ENCODE measurements at places on chromosomes 6 and 20. TPM values are rescaled to one million over a fixed set of nuclear protein-coding genes. Genes with fewer than 3 reads are reported as not detected.
A peak's percentile ranks its signal among the peaks of the same experiment; 100 is the strongest.

- no peak for DNase-seq
These were observed 14.7 kb upstream of the ALDH8A1 start for GRCh38 chr6:134964451-134965203.

DNA sequence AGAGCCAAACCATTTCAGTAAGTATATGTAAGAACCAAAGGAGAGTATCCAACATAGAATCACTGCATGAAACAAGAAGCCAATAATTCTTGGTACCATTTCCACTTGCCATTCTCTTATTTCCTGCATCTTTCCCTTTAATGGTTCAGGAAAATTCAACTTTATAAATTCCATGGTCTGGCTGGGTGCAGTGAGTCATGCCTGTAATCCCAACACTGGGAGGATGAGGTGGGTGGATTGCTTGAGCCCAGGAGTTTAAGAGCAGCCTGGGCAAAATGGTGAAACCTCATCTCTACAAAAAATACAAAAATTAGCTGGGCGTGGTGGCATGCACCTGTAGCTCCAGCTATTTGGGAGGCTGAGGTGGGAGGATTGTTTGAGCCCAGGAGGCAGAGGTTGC, 21.2 kb downstream of the NHLRC1 start:
- no peak for DNase-seq

DNA sequence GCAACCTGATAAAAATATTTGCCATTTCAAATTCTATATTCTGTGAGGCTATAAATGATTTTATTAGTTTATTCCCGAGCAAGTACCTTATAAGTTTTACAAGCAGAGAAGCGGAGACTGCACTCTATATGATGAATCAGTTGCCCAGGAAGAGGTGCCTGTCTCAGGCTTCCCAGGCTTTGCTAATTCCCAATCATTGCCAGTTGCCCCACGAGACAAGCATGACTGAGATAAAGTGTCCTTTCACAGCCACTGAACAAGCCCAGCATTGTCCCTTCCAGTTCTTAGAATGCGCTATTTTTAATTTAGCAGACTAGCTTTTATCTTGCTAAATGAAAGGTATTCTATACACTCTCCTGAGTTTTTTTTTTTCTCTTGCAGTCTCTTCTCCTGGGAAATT, 260.7 kb downstream of the ALDH8A1 start:
- DNase-seq = peak; percentile 81

DNA sequence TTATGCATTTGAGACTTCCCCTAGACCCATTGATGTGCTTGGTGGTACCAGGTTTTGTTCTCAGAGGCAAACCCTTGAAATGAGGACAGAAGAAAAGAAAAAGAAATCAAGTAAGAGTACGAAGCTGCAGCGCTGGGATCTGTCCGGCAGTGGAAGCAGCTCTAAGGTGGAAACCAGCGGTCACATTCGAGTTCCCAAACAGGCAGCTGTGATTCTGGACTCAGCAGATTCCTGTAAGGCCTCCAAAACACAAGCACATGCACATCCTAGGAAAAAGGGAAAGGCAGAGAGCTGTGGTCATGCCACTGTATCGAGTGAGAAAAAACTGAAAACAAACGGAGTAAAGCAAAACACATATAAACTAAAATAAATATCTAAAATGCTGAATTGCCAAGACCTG, 4.5 kb downstream of the FAM217B start:
- DNase-seq = no peak

- no peak for DNase-seq
These were observed 51.5 kb upstream of the TRAF3IP2 start for GRCh38 chr6:111657146-111657545.

- no peak for DNase-seq
These were observed 88.8 kb downstream of the PCSK2 start for GRCh38 chr20:17315407-17316231.

DNA sequence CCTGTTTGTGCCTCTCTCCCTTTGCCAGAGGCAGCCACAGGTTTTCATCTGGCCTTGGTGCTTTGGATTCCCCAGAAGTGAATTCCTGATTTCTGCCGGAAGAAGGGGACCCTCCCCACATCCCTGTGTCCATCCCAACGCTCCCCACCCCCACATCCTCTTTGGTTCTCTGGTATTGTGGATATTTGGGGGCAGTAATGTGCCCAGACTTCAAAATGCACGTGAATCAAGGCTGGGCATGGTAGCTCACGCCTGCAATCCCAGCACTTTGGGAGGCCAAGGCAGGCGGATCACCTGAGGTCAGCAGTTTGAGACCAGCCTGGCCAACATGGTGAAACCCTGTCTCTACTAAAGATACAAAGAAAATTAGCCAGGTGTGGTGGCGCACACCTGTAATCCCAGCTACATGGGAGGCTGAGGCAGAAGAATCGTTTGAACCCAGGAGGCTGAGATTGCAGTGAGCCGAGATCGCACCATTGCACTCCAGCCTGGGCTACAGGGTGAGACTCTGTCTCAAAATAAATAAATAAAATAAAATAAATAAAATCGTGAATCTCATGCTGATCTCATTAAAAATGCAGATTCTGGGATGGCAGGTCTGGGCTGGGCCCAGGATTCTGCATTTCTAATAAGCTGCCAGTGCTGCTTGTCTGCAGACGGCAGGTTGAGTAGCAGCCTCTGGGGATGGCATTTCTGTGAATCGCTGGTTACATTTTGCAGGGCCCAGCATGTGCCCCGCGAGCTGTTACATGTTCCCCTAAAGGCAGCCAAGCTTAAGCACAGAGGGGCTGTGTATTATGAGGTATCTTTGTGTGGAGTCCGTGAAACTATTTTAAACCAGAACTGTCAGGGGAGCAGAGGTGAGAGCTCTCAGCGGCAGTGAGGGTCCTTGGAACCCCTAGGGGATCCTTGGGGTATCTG, 49.0 kb downstream of the SYNJ2 start:
- no peak for DNase-seq

- no peak for DNase-seq
These were observed 35.4 kb downstream of the FYN start for GRCh38 chr6:111837641-111838500.

- DNase-seq = no peak
These were observed 840.0 kb downstream of the C6orf118 start for GRCh38 chr6:164469276-164469949.

DNA sequence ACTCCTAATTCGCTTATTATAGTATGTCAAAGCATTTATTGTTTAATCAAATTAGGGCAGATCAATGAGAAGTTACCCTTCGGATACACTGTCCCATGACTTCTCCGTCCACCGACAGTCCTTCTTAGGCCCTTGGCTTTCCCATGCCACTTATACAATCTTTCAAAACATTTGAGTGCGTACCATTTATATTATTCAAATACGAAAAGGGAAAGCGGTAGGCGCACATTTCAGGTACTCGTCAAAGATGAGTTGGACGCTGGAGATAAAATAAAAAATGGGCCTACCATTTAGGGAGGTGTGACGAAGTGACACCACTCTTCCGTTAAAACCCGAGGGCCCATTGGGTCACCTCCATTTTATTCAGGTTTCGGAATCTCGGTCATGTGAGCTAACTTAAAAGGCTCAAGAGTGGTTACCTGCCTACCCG, 542 bp upstream of the AFG1L start:
- no peak for DNase-seq

DNA sequence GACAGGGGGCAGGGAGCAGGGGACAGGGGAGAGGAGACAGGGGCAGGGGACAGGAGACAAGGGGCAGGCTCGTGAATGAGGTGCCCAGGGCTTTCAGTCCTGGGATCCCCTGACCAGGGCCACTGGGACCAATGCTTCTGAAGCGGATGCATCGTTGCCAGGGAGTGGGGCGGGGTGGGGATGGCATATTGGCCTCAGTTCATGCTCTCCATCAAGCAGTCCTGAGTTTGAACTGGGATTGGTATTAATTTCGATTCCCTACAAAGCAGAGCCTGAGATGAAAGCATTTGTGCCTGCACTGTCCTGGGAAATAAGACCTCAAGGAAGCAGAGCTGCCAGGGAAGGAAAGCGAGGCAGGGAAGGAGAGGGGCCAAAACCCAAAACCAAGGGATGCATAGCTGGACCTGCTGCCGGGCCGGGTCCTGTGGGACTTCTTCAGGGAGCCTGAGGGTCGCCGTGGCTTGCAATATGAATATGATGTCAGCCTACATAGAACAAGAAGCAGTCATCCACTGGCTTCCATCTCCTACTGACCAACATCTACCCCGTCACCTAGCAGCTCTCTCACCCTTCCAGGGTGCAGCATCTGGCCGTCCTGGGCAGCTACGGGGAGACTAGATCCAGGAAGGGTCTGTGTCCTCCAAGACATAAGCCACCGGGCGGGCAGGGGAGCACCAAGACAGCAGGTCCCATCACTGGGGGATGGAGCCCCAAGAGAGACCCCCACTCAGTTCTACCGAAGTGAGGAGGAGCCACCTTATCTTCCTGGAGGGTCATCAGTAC, 233.3 kb downstream of the SYNDIG1 start:
- no peak for DNase-seq

DNA sequence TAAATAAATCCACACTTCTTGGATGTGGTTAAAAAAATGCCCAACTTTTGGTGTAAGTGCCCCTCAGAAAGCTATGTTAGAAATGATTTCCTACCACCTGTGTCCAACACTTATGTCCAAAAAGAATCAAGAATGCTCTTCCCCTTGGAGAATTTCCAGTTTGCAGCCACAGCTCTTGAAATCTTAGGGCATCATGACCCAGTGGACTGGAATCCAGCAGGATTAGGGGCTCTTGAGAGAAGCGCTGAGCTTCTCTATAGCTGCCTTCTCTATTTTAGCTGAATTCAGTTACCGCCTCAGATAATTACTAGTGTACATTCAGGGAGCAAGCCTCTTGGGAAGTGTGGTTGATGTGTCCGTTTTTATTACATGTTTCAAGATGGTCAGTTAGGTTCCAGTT, 2.5 kb downstream of the PHACTR1 start:
- DNase-seq = no peak

DNA sequence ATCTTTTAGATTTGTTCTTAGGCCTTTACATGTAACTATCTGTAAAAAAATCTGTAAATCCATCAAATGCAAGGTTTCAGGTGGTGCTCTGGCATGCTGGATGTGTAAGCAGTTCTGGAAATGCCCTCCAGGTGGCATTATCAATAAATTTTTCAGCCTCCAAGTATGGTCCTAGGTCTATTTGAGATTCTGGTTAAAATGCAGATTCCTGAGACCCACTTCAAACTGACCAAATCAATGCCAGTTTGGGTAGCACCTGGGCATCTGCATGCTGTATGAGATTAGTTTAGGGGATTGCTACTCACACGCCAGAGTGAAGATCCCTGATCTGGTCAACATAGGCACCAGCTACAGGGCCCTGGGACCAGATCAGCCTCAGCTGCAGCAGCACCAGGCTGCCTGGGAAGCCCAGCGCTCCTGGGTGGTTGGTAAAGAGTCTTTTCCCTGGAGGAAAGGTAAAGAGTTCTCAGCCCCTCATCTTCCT, 507.3 kb upstream of the CITED2 start:
- DNase-seq = no peak

- DNase-seq = no peak
These were observed 90.0 kb upstream of the INSM1 start for GRCh38 chr20:20277894-20278335.

GRCh38 chr6:148779142-148779562, 32.3 kb downstream of the UST start:
- DNase-seq = no peak

DNA sequence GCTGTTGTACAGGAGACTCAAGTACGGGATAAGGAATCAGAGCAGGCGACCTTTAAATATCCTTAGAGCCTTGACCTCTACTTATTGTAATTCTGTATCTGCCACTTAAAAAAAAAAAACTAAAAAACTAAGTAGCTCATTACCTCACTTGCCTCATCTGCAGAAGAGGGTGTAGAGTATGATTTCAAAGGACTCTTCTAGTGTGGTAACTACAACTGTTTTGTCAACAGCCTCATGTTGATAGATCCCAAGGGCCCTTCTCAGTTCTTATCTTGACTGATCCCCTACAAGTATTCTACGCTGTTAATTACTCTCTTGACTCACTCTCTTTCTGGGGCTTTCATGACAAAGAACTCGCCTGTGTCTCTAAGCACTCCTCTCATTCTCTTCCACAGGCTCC, 16.7 kb upstream of the PDYN start:
- DNase-seq = no peak

DNA sequence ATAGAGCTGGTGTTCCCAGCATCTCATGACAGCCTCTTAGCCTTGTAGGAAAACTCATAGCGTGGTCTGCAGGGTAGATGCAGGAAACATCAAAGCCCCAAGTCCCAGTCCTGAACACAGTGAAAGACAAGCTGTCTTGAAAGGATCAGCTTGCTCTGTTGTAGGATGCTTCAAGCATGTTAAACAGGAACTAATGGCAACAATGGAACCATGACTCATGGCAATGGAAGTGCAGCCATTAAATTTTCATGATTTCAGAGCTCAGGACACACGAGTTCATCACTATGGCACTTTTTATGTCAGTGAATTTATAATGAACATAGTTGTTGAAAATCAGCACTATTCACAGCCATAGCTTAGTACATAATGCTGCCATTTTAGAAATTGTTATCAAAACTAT, 367.7 kb downstream of the KIF16B start:
- no peak for DNase-seq

- DNase-seq = no peak
These were observed 25.3 kb upstream of the HECA start for GRCh38 chr6:139109558-139109957.

DNA sequence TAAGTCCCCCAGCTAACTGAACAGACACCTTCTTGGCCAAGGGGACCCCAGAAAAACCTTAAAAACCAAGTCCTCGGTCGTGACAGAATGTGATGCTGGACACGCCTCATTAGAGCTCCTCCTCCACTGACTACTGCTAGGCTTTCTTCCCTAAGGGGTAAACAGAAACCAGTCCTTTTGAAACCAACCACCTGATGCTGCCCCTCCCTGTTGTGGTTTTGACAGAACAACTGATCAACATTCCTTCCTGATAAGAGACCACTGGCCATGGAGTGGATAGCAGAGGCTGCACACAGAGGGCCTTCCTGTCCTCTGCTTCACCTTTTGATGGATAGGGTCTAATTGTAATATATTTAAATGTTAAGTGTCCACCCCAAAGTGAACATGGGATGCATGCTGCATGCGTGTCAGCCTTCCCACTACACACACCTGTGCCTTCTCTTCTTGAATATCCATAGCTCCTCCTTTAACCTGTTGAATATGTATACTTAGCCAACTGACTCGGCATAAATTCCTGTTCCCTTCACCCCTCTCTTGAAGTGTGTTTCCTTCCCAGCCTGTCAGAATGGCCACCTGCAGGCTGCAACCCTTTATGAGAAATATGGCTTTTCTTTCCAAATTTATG, 27.9 kb upstream of the SLC2A12 start:
- no peak for DNase-seq

DNA sequence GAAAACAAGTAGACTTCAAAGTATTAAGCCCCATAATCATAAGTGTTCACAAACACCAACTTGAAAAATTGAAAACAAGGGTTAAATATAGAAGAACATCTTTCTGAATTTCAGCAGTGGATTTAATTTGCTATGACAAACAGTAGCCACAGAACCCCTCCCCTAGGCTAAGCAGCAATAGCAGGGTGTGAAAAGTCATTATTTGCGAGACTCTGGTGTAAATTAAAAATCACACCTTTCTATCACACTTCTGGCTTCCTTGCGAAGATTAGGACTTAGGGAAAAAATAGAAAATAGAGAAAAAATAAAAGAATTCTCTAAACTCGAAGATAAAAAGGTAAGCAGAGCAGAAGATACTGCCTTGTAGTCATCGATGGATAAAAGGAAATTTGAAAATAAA, 6.1 kb downstream of the SAMD3 start:
- no peak for DNase-seq

The SLC22A16 gene
- total RNA-seq = not detected

The CGAS gene
- total RNA-seq = 0.99 TPM

The BRPF3 gene
- 60.9 TPM for total RNA-seq

The CDK5RAP1 gene
- 41.4 TPM for total RNA-seq

The PEX3 gene
- total RNA-seq = 27.0 TPM

The HUS1B gene
- 3.0 TPM for total RNA-seq

The RWDD1 gene
- total RNA-seq = 35.6 TPM

The TRMT11 gene
- 51.0 TPM for total RNA-seq

The MLN gene
- not detected for total RNA-seq

The OLIG3 gene
- not detected for total RNA-seq
